ENCODE measurements at places on chromosomes 2 and 18. TPM values are rescaled to one million over a fixed set of nuclear protein-coding genes. Genes with fewer than 3 reads are reported as not detected.
A peak's percentile ranks its signal among the peaks of the same experiment; 100 is the strongest.

DNA sequence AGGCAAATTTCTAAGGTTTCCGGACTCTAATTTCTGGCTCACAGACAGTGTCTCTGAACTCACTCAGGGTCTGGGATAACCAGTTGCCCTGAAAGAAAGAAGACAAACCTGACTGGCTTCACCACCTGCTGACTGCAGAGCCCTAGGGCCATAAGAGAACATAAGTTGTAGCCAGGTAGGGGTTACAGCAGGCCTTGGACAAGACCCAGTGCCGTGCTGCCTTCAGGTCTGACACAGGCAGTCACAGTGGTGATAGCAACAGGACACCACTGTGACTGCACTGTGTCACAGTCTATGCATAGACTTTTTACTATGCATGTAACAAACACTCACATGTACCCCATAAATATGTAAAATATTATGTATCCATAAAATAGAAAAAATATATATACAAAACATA, 508.5 kb downstream of the PID1 start:
- DNase-seq: no peak

- peak; percentile 55 for DNase-seq
Measured at GRCh38 chr2:167689444-167689843, 558.0 kb downstream of the STK39 start.

DNA sequence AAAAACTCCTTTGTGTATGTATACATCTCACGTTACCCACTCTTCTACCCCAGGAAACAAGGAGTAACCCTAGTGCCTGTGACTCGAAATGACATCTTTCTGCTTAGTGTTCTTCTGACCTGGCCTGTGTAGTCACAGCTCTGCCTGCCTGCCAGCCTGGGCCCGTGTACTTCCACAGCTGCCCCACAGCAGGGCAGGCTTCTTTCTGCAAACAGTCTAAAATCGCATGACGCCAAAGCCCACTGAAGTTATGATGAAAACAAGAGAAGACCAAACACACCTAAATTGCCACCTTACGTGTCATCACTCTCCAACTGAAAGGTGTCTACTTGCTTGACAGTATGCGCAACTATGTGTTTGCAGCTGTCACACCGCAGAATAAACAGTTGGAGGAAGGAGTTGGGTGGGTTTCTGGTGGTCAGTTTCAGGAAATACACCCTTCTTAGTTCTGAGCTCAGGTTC, 1.5 kb downstream of the GAREM1 start:
- DNase-seq: no peak

- DNase-seq: no peak
Measured at GRCh38 chr18:49747876-49748275, 65.5 kb downstream of the ACAA2 start.

DNA sequence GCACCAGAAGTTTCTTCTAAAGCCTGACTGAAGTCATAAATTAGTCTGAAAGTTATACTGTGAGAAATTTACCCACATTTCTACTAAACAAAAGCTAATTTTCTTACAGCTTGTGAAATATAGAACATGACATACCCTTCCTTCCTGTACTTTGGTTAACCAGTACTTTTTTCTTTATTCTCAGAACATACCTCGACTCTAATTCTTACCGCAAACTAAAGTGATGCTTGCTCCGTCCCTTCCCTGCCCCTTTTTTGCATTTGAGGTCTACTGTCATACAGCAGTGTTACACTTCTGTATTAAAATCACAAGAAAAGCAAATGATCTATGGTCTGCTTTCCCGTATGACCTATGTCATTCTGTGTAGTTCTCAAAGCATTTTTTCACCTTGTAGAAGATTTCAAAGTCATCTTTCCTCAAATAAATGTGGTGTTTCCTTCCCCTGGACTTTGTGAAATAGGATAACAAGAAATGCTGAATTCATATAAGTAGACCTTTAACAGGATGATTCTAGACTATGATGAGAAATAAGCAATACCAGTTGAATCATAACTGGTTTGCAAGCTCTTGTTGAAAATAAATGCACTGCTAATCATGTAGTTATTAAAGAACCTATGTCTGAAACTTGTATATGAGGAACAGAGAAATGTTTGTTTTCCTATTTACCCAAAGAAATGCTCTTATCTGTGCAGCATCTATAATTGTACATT, 30.4 kb downstream of the CYTIP start:
- DNase-seq: no peak

GRCh38 chr18:22951823-22952222, 18.7 kb downstream of the RBBP8 start:
- no peak for DNase-seq

GRCh38 chr2:147634826-147635225, 210.0 kb upstream of the ACVR2A start:
- no peak for DNase-seq

- DNase-seq: no peak
Measured at GRCh38 chr2:36696533-36696932, at the start of gene VIT. Gene VIT, plus strand, starts transcription at chr2:36696707. Its CDS starts 19,664 bp downstream, at chr2:36716371.

GRCh38 chr2:206886696-206887095, 52.6 kb upstream of the CPO start:
- DNase-seq: no peak

- no peak for DNase-seq
Measured at GRCh38 chr18:9140381-9140780, 3.8 kb downstream of the ANKRD12 start.

DNA sequence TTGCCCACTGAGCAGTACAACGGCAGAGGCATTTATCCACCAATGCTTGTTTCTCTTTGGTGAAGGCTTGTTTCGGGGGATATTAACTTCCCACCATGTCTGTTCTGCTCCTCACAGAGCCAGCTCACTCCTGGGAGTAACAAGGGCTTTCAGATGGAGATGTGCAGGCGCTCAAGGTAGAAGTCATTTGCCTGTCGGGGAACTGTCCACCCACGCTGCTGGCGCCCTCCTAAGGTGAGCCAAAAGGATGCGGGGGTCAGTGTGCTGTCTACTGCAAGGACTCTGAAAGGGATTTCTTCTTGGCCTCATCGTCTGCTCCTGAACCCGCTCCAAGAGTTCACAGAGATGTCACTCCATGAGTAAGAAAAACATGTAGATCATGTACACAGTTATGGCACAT, 57.0 kb upstream of the CYRIA start:
- peak; percentile 81 for DNase-seq

GRCh38 chr18:74171910-74172606, 23.7 kb downstream of the TIMM21 start:
- no peak for DNase-seq

GRCh38 chr18:58497845-58498244, 131.0 kb downstream of the ALPK2 start:
- no peak for DNase-seq

- DNase-seq: no peak
Measured at GRCh38 chr2:235900631-235901030, 267.6 kb downstream of the GBX2 start.

The ZBTB7C gene
- total RNA-seq: 0.39 TPM

The ANKRD30BL gene
- total RNA-seq: not detected
